Activated naive CD8-positive, alpha-beta T cell treated with anti-CD3 and anti-CD28 coated beads, Interleukin-2, amount 50 U/mL, for 16 hours (primary cell): ENCODE measurements at places on chromosomes 6 and 20.

DNA sequence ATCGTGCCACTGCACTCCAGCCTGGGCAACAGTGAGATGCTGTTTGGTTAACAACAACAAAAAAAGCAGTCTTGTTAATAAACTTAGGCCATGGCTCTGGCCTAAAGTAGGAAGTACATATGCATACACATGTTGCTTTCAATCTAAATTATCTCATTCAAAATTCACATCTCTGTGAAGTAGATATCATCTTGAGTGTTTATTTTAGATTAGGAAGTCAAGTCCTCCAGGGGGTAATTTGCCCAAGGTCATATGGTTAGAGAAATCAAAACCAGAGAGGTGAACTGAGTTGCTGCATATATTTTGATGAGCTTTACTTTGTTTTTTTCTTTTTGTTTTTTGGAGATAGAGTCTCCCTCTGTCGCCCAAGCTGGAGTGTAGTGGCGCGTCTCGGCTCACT is 52.8 kb downstream of the B4GALT5 start:
- DNase-seq, result no peak

DNA sequence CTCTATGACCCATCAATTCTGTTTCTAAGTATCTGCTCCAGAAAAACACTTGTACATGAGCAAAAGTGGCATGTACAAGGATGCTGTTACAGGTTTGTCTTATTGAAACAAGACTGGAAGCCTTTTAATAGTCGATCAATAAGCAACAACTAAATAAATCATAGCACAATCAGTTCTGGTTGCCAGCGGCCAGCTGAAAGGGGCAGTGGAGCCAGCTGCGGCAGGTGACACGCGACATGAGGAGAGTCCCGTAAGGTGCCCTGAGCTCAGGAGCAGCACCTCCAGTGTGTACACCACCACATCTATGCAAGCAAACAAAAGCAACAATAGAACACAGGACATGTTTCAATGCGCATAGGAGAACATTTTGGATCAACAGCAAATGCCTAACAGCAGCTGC is 20.7 kb upstream of the NNAT start:
- no peak for DNase-seq

GRCh38 chr6:28673787-28674671 is 148.3 kb downstream of the GPX5 start:
- peak; percentile 5 for DNase-seq

- no peak for DNase-seq
Observed at GRCh38 chr6:107419733-107420132, 39.6 kb downstream of the PDSS2 start.

DNA sequence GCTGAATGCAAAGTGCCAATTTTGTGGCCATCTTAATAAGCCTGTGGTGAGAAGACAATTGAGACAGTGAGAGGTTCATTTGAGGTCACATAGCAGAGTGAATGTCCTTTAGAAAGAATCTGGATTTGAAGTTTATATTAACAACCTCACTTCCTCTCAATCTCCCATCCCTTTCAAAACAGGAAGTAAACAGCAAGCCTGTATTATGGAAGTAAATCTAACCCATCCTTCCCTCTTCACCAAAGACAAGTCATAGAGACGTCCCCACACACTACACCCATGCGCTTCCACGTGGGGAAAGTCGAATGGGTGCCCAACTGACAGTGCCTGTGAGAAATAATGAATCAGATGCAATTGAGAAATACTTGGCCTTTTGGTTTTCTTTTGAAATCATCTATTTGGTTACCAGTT is 28.8 kb upstream of the CCND3 start:
- DNase-seq, result peak; percentile 27

DNA sequence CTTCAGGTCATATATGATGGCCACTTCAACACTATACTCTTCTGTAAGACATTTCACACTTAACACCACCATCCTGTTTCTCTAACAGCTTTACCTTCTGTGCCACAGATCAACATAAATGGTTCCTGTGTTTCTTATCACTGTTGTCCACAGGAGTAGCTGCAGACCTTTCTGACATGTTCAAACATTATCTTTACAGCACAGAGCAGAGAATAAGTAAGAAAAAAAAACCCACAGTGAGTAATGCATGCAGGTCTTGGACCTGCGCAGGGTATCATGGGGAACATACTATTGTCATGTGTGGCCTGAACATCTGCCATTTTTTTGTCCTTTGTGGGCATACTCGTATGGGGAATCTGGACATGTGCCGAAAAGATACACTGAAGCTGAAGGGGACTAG is 161.9 kb downstream of the KIF16B start:
- no peak for DNase-seq

- no peak for DNase-seq
Observed at GRCh38 chr6:47308552-47309290, 984 bp downstream of the TNFRSF21 start.

DNA sequence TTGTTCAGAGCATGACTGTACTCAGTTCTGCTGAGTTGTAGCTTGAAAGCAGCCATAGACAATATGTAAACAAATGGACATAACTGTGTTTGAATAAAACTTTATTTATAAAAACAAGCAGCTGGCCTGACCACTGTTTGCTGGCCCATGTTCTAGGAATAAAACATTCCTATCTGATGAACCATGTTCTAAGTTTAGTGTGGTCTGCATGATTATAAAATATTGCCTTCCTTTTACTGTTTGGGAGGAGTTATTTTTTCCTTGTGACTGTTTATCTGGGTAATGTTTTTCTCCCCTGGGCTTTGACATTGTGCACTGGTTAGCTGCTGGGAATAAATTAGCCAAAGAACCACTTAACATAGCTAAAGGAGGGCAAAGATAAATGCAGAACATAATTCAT is 55.1 kb downstream of the CDS2 start:
- no peak for DNase-seq

DNA sequence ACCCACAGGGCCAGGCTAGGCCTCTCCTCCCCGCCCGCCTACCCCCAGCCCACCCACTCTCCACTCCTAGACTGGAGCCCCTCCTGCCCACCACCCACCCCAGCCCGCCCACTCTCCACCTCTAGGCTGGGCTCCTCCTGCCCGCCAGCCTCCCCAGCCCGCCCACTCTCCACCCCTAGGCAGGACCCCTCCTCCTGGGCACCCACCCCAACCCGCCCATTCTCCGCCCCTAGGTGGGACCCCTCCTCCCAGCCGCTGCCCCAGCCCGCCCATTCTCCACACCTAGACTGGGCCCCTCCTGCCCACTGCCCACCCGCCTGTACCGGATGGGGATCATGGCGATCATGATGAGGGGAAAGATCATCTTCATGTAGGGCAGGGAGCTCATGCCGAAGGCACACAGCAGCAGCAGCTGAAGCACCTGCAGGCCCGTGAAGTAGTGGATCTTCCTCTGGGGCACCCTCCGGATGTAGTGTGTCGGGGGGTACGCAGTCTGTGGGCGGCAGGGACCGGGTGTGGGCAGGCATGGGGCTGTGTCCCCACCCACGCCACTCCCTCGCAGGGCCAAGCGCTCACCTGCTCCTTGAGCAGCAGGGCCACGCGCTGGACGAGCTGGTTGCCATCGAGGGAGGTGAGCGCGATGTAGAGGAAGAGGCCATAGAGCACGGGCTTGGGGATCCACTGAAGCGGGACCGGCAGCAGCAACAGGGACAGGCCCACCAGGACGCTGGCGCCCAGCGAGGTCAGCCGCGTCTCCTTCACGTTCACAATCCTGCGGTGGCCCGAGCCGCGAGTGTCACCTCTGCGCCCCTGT is 10.8 kb downstream of the SLC4A11 start:
- no peak for DNase-seq

DNA sequence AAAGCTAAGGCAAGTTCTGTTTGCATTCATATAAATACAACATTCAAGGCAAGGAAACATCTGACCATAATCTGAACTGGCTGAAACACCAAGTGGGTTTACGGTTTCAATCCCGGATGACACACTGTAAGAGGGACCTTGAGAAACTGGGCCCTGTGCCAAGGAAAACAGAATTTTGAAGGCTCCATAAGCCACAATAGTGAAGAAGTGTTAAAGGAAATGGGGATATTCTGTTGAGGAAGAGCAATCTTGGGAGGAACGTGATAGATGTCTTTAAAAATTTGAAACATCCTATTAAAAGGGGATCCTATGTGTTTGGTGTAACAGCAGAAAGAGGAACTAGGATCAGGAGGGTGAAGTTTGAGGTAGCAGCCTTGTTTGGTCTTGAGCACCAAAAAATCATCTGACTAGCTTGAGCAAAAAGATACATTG is 82.4 kb upstream of the TAB2 start:
- DNase-seq, result no peak

DNA sequence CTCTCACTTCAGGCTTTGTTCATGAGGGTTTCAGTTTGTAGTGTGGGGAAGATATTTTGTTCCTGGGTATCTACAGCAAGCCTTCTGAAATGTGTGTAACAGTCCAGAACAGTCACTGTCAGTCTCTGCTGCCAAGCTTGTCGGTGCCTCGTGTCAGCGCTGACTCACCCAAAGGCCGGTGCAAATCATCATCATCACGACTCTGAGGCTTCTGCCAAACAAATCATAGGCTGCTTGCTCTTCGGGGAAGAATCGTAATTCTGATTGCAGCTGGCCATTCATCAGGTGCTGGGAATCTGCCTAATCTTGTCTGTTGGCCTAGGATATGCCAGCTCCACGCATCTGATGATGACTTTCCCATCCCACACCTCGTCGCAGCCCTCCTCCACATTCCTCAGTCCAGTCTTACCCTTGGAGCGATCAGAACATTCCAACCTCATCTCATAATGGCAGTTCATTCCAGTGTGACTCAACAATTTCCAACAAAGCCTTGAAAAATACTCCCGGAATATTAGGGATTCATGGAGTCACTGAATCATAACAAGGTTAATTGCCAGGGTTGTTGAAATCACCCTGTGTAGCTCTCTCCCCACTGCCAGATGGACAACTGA is 40.9 kb downstream of the ALDH8A1 start:
- no peak for DNase-seq

DNA sequence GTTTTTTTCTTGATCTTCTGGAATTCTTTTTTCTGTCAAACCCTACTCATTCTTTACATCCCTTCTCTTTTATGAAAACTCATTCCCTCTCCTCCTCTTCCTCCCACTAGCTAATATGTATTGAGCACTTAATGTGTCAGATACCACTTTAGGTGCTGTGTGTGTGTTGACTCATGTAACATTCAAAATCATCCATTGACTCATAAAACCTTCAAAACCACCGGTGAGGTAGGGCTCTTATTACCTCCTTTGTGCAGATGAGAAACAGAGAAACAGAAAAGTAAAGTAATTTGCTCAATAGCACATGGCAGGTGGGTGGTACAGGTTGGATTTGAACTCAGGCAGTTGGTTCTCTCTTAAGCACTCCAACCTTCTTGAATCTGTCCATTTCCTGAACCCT is 136.3 kb upstream of the NEDD9 start:
- no peak for DNase-seq

DNA sequence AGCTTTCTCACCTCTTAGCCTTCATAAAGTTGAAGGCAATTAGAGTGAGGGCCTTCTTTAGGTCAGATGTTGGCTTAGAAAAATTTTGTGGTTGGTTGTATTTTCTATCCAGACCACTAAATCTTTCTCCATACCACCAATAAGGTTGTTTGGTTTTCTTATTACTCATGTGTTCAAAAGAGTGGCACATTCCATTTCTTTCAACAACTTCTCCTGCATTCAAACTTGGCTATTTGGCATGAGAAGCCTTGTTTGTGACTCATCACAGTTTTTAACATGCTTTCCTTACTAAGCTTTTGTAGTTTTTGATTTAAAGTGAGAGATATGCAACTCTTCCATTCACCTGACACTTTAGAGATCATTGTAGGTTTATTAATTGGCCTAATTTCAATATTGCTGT is 949.6 kb downstream of the TBC1D32 start:
- DNase-seq, result no peak

DNA sequence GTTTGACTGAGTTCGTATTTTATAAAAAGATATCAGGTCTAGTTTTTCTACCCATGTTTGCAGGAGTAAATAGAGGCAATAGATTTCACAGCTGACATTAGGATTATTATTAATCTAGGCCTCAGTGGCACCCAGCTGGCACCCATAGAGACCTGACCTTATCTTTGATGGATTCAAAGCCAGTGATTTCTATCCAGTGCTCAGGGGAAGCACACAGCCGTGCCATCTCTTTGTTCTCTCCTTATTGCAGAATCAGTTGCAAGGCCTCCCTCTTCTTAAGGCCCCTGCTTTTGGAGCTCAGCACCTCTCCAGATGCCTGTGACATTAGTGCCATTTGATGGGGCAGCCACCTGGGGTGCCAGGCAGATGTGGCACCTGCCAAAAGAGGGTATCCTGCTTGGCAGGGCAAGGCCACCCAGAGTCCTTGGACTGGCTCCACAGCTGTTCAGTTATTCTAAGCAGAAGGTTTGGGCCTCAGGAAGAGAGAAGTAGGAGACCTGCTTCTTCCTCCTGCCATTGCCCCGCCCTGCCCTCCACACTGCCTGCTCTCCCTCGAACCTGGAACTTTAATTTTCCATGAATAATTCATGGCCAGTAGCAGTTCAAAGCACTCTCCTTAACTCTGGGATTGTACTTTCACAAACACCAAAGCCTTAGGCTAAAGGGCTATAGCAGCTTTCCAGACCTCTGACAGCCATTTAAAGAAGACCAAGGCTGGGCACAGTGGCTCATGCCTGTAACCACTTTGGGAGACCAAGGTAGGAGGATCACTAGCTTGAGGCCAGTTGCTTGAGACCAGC is 206.3 kb downstream of the ZDHHC14 start:
- DNase-seq, result no peak

DNA sequence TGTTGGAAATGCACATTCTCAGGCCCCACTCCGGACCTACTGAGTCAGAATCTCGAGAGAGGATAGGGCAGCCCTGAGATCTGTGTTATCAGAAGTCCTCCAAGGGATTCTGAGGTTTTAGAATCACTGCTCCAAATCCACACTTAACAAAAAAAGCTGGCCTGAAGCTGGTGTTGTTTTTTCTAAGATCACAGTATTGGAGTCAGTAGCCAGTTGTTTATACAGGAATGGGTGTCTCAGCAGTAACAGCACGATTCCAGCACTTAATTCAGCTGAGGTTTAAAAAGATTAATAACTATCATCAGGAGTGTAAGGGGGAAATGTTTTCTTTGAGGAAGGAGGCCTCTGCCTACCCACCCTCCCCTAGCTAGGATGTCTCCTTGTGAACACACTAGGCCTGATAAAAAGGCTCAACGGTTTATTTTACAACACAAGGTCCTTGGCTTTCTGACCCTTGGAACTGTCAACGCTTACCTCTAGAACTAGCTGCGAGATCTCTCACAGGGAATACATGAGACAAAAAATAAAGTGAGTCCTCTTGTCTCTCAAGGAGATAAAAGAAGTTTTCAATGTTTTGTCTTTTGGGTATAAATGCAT is 505.4 kb downstream of the CD83 start:
- no peak for DNase-seq

- no peak for DNase-seq
Observed at GRCh38 chr20:47614703-47615309, 113.1 kb downstream of the NCOA3 start.

DNA sequence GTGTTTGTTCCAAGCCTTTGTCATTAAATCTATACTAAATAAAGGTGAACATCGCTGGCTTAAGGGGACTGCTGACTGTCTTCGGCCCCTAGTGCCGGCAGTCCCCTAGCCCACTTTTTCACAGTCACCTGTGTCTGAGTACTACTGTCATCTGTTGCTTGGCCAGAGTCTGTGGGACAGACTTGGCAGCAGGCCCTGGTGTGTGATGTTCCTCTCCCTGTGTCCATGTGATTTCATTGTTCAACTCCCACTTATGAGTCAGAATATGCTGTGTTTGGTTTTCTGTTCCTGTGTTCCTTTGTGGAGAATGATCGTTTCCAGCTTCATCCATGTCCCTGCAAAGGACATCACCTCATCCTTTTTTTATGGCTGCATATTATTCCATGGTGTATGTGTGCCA is 133.4 kb downstream of the HAO1 start:
- no peak for DNase-seq
